ENCODE measurements at places on chromosomes 2 and 18.

DNA sequence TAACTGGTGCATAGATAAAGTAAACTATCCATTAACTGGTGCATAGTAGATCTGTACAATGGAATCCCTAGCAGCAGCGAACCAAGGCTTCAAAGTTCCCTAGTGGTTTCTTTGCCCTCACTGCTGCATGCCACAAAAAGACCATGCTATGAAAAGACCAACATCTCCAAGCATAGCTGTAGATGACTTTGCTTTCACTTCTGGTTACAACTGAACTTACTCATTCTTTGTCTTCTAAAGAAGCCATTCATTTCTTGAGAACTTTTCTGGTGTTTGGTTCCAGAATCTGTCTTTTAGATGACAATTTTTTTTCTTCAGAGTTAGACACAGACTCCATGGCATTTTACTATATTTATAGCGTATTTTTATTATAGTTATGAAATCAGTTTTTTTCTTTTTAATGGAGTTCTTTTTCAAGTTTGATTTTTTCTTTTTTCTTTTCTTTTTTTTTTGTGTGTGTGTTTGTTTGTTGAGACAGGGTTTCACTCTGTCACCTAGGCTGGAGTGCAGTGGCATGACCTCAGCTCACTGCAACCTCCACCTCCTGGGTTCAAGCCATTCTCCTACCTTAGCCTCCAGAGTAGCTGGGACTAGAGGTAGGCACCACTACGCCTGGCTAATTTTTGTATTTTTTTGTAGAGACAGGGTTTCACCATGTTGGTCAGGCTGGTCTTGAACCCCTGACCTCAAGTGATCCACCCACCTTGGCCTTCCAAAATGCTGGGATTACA, 63.6 kb downstream of the SLC35F5 start:
- no peak for DNase-seq

DNA sequence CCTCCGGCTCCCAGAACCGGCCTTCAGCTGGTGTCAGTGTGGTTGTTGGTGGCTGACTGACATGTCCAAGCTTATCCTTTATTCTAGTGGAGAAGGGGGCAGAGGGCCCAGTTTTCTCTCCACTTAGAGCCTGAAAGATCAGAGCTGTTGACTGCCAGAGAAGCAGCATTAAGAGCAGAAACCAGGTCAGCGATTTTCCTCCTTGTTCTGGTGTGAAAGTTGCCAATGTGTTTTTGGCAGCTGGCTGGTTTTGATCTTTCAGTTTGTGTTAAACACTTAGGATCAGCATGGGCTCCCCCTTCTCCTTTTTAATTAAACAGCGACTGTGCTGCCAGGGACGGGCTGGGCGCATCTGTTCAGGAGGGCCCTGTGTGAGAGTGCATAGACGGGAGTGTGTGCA, 100.9 kb downstream of the ASAP2 start:
- no peak for DNase-seq

DNA sequence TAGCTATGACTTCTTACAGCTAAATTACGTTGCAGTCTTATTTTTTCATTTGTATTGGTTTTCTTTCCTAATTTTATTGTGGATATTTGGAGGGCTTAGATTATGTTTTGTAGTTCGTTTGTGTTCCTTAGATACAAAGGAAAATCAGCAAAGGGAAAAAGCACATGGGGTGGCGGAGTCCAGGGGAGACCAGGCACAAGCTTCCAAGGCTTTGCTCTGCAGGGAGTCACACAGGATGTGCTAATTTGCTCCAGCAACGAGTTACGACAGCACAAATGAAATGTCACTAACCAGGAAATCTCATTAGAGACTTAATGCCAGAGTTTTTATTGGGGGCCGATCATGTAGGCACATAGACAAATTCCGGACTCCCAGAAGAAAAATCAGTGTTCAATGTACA, 60.5 kb upstream of the CABYR start:
- no peak for DNase-seq

DNA sequence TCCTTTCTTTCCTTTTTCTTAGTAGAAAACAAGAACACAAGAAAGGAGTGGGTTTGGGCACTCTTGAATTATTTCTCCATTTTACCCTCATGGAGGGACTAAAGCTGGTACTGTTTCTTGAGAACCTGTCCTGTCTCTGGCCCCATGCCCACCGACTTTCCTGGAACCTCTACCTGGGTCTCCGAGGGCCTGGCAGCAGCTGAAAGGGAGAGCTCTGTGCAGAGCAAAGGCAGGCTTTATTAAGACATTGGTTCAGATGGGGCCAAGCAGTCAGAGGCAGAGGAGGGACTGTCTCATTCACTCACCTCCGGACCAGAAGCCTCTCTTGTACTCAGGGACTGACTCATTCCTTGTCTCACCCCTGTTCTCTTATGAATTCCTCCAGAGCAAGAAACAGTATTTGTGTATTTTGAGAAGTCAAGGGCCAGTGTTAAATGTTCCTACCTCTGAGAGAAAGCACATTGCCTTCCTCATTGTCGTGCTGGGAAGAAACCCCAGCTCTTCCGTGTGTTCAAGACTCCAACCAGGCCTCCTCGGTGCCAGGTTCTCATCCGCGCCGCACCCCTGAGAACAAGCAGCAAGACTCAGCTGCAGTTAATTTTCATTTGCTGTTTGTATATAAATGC, 201.9 kb upstream of the NT5C1B start:
- DNase-seq, result no peak

DNA sequence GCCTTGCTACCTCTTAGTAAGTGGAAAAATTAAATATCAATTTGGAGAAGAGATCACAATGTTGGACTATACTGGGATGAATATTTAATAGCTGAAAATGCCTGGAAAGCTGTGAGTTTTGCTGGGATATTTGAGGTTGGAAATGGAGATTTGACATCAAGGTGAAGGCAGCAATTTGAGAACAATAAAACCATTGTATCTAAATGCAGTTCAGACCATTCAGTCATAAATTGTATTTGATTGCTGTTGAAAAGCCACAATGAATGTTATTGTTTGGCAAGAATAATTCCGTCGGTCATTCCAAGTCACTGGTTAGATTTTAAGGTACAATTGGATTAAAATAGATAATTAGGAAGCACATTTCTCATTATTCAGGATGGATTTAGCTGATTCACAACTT, 325.6 kb downstream of the HRH4 start:
- no peak for DNase-seq

GRCh38 chr2:217820904-217821303, 181.9 kb downstream of the TNS1 start:
- DNase-seq, result no peak

DNA sequence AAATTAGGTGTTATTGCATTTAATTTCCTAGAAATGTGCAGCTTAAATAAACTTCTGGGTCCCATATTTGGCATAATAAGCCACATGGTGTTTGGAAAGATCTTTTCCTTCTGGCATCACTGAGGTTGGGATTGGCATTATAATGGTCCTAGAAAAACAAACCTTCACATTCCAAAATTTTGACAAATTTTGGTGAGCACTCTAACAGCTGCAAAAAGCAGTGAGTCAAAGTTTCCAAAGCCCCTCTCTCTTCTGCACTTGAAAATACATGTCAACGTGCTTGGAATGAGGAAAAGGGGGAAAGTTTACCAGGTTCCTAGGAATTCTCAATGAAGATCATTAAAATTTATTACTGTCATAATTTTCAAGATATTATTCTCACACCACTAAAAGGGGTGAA, 77.8 kb upstream of the STK17B start:
- DNase-seq, result peak; percentile 82

- no peak for DNase-seq
These were observed 45.9 kb downstream of the ST6GAL2 start for GRCh38 chr2:106839849-106840595.

GRCh38 chr2:60109744-60110143, 443.7 kb downstream of the BCL11A start:
- no peak for DNase-seq

DNA sequence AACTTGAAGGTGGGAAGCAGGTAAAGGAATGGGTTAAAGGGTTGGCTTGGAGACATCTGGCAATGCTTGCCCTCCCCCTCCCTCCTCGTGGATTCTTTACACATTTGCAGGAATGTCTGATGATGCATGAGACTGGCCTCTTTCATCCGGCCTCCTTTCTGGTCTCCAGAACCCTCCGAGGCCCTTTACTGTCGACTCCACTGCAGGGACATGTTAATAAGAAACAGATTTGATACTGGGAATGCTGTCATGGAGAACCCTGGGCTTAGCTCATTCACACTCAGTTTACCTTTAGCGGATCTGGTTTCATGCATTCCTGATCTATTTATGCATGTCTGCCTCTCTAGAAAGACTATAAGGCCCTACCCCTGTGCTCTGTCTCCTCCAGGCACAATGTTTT, 238.7 kb downstream of the TGIF1 start:
- peak; percentile 99 for DNase-seq

DNA sequence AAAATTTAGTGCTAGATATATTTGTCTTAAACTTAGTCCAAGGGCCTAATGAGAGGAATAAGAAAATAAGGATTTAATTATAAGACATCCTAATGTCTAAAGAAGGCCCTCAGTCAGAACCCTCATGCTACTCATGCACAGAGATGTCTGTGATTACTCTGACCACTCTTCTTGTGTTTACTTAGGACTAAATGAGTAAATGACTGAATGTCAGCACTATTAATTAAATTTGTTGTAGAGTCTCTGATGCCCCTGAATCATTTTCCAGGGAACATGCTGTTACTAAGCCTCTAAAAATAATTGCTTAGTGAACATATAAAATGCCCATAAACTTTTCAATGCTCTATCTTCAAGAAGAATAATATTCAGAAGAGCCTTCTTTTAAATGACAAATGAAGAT, 32.4 kb downstream of the GULP1 start:
- peak; percentile 36 for DNase-seq

GRCh38 chr2:109069331-109070194, 59.4 kb upstream of the SH3RF3 start:
- no peak for DNase-seq

DNA sequence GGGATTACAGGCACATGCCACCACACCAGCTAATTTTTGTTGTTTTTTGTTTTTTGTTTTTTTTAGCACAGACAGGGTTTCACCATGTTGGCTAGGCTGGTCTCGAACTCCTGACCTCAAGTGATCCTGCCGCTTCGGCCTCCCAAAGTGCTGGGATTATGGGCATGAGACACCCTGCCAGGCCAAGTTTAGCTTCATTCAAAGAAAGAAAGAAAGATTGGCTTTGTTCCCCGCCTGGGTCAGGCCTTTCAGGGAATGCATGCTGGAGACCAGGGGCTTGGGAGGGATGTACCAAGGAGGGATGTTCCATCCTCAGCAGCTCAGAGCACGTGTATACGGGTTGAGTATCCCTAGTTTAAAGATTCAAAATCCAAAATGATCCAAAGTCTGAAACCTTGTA, 283.0 kb downstream of the ALPK2 start:
- DNase-seq, result no peak

DNA sequence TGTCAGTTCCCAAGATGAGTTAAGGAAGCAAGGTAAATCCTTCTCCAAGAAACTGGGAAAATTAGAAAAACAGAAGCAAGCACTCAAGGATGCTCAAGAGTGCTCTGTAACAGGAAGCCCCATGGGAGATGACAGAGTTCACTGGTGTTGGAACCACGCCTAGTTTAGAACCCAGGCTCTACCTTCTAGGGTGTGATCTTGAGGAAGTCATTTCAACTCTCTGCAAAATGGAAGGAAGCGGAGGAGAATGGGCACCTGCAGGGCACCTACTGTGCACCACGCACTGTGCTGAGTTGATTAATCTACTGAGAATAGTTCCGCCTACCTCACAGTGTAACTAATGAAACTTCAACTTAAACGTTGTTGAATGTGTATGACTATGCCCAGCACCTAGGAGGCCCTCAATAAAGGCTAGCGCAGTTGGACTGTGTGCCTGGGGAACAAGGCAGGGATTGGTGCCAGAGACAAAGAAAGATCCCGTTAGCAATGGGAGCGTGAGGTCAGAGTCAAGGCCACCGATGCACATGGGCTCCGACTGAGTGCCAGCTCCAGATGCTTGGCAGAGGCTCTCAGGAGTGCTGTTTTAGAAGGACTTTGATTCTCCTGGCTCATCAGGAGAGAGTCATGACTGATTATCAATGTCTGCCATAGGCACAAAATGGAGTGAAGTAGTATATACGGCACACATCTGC, 93.7 kb downstream of the MAPK4 start:
- DNase-seq, result no peak

- DNase-seq, result no peak
These were observed 11.8 kb downstream of the MAPRE3 start for GRCh38 chr2:26982102-26982742.

GRCh38 chr2:75241696-75242095, 42.4 kb upstream of the TACR1 start:
- peak; percentile 14 for DNase-seq

- DNase-seq, result no peak
These were observed 626.7 kb downstream of the GALR1 start for GRCh38 chr18:77876319-77876865.

DNA sequence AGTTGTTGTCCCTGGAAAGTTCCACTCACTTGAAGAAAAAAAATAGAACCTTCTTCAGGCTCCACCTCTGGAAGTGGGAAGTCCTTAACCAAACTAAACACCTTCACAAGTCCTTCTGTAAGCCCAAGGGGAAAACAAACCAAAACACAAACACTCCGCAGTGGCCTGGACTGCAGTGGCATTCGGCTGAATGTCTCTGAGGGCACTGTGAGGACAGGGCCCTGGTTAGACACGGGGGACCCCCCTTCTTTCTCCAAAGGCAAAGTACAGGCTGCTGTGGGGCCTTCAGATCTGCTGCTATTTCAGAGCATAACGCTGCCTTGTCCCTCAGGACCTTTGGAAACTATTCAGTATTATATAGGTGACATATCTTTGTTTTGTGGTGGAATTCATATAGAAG, 28.1 kb downstream of the FOSL2 start:
- no peak for DNase-seq

- DNase-seq, result no peak
These were observed 12.3 kb downstream of the MOGAT1 start for GRCh38 chr2:222683805-222684204.

- DNase-seq, result no peak
These were observed 37.6 kb downstream of the CTIF start for GRCh38 chr18:48576457-48576771.

DNA sequence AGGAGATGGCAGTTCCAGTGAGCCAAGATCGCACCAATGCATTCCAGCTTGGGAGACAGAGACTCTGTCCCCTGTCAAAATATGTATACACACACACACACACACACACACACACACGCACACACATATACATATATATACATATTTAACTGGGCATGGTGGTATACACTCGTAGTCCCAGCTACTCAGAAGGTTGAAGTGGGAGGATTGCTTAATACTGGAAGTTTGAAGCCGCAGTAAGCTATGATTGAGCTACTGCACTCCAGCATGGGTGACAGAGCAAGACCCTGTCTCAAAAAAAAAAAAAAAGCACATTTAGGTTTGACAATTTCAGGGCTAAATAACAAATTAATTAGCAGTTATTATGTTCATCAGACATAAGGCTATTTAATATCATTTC, 36.0 kb upstream of the ATIC start:
- no peak for DNase-seq
